Liver (tissue), 10 donors: ENCODE measurements at places on chromosomes 12 and 14. TPM values are rescaled to one million over a fixed set of nuclear protein-coding genes. Genes with fewer than 3 reads are reported as not detected.

GRCh38 chr14:47715330-47715729 is 39.9 kb upstream of the MDGA2 start:
- DNase-seq, result no peak

The TRPV4 gene
- 4.9 TPM for polyA plus RNA-seq

DNA sequence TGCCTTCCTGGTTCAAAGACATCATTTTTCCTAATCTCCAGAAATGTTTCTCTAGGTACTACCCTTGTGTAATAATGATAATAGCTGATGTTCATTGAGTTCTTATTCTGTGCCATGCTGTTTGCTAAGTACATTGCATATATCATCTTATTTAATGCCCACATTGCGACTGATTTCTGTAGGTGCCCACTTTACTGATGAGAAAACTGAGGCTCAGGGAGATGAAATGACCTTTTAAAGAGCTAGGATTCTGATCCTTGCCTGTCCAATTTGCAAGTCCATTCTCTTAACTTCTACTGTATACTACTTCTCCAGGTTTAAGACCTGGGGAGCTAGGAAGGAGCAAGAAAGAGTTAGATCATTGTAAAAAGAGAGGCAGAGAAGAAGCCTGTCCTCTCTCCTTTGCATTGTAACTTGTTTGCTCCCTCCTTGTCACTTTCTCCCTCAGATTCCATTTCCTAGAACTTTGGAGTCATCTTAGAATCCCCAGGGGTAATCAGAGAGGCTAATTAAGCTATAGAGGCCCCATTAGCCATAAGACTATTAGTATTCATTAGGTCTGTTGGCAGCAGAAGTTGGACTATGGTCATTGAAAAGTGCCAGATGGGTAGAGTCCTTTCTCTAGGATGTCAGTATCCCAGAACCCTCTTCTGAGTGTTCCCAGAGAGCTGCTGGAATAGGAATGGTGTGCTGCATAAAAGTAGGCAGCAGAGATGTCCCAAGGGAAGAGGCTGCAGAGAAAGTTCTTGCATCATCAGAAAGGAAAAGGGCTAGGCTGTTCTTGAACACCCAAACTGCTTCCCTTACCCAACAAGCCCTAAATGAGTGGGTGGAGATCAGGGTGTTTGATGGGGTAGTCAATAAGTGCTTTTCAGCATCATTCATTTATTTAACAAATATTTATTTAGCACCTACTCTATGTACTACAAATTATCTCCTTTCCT is 3.1 kb downstream of the DGKA start:
- no peak for DNase-seq

- no peak for DNase-seq
These were observed 191.2 kb upstream of the LMNTD1 start for GRCh38 chr12:25744313-25744712.

GRCh38 chr14:70858641-70859040 is 48.6 kb upstream of the PCNX1 start:
- DNase-seq, result no peak

DNA sequence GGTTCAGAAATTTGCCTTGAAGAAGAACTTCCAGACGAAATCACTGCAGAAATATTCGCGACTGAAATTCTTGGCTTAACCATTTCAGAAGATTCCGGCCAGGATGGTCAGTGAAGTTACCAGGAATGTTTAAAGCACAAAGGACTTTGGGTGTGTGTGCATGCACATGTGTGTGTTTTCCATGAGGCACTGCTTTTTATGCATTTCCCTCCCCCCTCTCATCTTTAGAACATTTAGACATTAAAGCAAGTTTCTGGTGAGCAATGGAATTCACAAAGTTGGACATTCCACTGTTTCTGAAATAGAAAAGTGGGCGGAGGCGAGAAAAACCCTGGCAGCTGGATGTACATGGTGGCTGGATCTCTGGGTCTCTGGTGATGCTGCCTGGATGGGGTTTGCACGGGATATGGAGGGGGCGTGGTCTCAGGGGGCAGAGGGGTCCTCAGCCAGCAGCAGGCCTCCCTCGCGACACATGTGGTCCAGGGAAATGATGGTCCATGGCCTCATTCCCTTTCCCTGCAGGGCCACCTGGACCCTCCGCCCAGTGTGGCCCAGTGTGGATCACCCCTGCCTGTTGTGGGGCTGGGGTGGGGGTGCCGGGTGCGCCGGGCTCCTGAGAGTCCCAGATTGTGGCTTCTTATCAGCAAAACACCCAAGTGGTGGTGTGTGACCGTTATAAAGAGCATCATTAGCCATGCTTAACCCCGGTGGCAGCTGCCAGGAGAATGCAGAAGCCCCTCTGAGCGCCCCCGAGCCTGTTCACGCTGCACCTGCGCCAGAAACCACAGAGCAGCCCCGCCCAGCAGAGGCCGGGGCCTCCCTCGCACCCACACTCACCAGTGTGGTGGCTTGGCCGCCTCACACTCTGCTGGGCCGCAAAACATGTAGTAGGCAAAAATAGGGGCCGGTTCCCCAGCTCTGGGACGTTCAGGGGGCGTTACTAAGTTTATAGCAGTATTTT is 17.8 kb upstream of the BCL7A start:
- DNase-seq, result no peak

The MMP19 gene
- polyA plus RNA-seq, result 1.6 TPM

DNA sequence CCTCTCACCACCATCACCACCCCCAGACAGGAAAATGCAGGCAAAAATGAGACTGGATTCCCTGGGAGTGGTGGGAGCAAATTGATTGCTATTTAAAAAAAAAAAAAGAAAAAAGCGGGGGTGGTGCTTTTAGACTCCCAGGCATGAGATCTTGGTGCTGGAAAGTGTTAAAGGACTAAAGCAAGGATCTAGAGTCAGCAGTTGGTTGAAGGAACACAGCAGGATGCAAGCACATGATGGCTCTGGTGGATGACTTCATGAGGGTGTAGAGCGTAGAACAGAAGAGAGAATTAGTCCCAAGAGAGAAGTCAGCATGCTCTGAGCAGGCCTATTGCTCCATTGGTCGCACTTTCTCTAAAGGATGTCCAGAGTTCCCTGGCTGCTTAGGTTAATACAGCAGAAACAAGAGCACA is 183.8 kb upstream of the HMGA2 start:
- DNase-seq, result no peak

DNA sequence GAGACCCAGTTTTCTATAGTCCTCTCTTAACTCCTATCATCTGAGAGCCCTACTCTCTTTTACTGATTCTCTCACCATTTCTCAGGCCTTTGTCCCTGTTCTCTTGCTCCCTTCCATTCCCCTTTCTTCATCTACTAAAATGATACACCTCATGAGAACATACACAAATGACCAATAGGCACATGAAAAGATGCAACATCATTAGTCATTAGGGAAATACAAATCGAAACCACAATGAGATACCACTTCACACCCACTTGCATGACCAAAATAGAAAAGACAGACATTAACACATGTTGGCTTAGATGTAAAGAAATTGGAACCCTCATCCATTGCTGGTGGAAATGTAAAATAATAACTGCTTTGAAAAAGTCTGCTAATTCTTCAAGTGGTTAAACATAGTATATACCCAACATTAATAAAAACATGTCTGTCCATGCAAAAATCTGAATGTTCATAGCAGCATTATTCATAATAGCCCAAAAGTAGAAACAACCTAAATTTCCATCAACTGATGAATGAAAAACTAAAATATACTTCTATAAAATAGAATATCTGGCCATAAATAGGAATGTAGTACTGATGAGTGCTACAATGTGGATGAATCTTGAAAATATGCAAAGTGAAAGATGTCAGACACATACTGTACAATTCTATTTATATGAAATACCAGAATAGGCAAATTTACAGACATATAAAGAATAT is 66.0 kb downstream of the DENND5B start:
- no peak for DNase-seq

- no peak for DNase-seq
These were observed 178.0 kb upstream of the CAND1 start for GRCh38 chr12:67091204-67091603.
